Spinal cord (tissue), 10 donors: ENCODE measurements at places on chromosomes 16 and 17. TPM values are rescaled to one million over a fixed set of nuclear protein-coding genes. Genes with fewer than 3 reads are reported as not detected.

Gene FAM234A
- total RNA-seq, result 55.8 TPM

GRCh38 chr17:1487939-1488825, 4.3 kb downstream of the MYO1C start:
- DNase-seq, result peak; percentile 63

- DNase-seq, result no peak
These were observed 3.2 kb downstream of the TRIM25 start for GRCh38 chr17:56910509-56911235.

Gene C16orf92
- total RNA-seq, result not detected

DNA sequence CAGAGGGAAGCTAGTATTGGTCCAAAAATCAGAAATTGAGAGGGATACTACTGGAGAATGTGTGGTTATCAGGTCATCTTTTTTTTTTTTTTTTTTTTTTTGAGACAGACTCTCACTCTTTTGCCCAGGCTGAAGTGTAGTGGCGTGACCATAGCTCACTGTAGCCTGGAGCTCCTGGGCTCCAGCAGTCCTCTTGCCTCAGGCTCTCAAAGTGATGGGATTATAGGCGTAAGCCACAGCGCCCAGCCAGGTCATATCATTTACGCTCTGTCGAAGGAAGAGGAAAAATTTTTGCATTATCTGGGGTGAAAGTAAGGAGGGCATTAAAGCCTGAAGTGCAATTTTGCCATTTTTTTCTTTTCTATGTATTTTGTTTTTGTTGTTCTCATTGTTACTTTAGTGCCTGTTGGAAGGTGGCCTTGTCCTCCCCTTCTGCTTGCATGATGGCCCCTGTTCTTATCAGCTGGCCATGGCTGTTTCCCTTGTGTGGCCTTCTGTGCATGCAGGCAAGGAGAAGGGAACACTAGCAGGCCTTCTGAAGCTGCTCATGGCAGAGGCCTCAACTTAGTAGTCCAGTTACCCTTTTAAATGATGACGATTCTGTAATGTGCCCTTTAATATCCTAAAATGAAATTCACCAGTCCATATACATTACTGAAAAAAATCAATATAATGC, 118.3 kb downstream of the SPECC1 start:
- no peak for DNase-seq

DNA sequence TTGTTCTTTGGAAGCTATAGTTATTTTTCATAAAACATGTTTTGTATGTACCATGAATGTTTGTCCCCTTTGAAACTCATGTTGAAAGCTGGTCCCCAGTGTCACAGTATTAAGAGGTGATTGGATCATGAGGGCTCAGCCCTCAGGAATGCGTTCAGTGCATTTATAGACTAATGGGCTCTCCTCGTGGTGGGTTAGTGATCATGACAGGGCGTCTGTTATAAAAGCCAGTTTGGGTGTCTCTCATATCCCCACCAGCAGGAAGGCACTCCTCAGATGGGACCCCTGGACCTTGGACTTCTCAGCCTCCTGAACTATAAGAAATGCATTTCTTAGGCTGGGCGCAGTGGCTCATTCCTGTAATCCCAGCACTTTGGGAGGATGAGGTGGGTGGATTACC, 10.4 kb downstream of the BANP start:
- no peak for DNase-seq

- no peak for DNase-seq
These were observed 126.6 kb upstream of the SDK2 start for GRCh38 chr17:73770849-73771229.

Gene TBX2
- 4.0 TPM for total RNA-seq

- DNase-seq, result no peak
These were observed 2.1 kb downstream of the MT1X start for GRCh38 chr16:56684256-56684925.

Gene CSH2
- total RNA-seq, result 7.2 TPM

DNA sequence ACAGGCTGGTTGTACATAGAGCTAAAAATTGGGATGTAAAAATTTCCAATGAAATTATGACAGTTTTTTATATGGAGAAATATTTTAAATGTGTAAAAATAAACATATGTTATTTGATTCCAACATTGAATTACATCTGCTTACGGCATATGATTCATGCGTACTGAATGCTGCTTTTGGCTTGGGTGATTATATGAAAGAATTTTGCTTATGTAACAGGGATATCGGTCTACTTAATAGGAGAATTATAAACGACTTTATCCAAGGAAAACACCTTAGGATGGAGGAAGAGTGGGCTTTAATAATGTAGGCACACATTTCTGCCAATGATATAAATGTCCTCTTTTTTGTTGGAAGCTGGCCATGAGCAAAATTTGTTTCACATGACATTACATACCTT, 197.3 kb upstream of the GOT2 start:
- no peak for DNase-seq

GRCh38 chr17:43784628-43785101, 4.4 kb downstream of the CFAP97D1 start:
- no peak for DNase-seq

Gene PRR11
- 6.1 TPM for total RNA-seq

- DNase-seq, result no peak
These were observed 34.1 kb upstream of the MMP2 start for GRCh38 chr16:55444754-55445485.

DNA sequence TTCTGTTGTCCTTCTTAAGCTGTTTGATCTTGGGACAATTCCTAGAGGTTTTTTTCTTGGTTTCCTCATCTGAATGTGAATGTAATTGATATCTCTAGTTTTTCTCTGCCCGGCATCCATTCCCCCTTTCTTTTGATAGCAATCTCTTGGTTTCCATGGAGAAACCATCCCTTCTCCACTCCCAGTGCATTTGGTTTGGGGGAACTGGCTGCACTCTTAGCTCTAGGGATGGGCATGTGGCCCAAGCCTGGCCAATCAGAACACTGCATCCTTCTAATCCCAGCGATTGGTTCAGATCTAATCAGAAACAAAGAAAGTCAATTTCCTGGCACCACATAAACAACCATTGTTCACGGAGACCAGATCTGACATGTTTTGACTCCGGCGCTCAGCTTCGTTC, 45.1 kb downstream of the IRX3 start:
- no peak for DNase-seq

DNA sequence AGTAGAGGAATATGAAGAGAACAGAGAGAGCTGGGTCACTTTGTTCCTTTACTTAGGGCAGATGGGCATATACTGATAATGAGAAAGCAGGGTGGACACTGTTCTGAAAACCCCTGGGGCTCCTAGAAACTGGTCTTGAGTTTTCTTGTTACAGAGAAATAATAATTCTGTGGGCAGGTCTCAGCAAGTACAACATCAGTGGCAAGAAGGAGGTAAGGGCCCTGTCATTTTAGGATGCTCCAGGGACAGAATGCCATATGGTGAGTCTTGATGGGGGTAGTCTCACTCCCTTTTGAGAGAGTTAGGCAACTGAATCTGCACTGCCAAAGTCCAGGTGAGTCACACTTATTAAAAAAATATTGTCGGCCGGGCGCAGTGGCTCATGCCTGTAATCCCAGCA, 102.3 kb downstream of the KCNJ2 start:
- no peak for DNase-seq

- no peak for DNase-seq
These were observed 296.5 kb upstream of the MAF start for GRCh38 chr16:79897104-79897452.

Gene HAS3
- total RNA-seq, result 1.7 TPM

Gene TERB1
- total RNA-seq, result 0.10 TPM

- no peak for DNase-seq
These were observed 196.4 kb downstream of the CCDC182 start for GRCh38 chr17:57548421-57549410.

- no peak for DNase-seq
These were observed 11.1 kb downstream of the CRYBA1 start for GRCh38 chr17:29257756-29258155.
